ENCODE measurements at places on chromosomes 16 and 17.

DNA sequence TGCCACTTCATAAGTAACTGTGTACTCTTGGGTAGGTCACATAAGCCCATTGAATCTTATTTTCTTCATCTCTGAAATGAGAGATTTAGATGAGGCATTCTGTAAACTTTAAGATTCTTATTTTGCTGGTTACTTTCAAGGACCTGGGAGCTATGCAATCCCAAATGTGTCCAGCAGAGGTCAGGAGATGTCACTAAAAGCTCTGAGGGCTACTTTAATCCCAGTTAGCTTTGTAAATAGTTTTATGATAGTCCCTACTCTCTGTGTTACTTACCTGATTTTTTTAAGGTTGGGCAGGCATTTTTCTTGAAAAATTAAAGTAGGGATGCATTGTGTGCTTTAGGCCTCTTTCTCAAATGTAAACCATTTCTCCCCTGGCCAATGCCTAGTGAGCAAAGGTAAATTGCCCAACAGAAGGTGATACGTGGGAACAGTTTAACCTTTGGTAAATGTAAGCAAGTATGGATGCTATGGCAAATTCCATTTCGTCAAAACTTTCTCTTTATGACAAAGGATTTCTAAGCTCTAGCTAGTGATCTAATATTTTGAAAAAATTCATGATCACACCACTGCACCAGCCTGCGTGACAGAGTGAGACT lies 57.1 kb upstream of the WSB1 start:
- peak; percentile 73 for DNase-seq

- DNase-seq, result no peak
Observed at GRCh38 chr17:43327834-43328420, 70.9 kb upstream of the ARL4D start.

DNA sequence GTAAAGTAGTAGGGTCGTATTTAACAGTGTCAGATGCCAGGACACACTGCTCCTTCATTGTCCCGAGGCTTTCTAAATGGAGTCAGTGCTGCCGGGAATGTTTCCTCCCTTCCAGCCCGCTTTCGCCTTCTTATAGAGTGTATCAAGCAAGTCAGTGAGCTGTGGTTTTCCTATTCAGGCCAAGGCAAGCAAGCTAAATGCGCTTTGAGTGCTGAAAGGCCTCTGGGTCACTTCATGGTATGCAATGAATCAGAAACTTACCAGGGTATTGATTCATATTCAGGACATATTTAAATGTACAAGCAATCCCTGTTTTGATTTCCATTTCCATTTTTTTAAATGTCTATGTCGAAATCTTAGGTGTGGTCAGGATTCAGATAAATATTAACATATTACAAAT lies 327.9 kb upstream of the SOX9 start:
- DNase-seq, result no peak

DNA sequence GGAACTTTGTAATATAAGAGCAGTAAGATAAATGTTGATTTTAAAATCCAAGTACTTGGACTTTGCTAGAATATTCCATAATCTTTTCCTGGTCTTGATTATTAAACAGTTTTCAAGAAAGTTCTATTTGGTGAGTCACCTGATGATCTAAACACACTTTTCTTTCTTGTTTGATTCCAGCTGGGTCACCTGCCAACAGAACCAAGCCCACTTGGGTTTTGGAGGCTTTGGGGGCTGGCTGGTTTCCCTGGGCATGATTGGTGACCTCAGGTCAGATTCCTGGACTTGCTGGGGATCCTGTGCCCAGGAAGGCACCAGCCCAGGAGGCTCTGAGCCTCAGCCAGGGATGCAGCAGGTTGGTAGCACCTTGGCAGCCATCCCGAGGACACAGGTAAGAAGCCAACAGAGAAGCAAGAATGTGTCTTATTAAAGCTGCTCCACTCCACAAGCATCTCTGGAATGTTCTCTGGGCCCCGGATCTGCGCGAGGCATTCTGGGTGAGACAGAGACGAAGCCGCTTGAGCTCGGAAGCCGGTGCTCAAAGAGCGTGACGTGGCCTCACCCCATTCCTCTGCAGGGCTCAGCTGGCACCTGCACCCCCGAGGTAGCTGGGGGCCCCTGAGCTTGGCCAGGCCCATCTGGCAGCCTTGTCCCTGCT lies 3.1 kb upstream of the TEX19 start:
- DNase-seq, result no peak

DNA sequence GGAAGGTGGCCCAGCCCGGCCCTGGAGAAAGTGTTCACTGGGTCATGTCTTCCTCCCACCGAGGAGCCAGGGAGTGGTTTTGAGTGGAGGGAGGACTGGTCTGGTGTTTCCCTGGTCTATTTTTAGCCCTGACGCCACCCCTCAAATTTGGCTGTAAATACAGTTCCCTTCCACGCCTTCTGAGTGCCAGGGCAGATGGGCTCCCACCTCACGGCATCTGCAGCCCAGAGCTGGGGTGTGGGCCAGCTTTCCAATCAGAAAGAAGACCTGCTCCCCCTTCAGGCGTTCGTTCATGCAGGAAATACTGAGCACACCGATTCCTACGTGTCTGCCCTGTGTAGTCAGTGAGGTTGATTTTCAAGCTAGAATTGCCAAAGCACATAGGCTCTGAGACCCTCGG lies 53.7 kb downstream of the SNX20 start:
- DNase-seq, result no peak

DNA sequence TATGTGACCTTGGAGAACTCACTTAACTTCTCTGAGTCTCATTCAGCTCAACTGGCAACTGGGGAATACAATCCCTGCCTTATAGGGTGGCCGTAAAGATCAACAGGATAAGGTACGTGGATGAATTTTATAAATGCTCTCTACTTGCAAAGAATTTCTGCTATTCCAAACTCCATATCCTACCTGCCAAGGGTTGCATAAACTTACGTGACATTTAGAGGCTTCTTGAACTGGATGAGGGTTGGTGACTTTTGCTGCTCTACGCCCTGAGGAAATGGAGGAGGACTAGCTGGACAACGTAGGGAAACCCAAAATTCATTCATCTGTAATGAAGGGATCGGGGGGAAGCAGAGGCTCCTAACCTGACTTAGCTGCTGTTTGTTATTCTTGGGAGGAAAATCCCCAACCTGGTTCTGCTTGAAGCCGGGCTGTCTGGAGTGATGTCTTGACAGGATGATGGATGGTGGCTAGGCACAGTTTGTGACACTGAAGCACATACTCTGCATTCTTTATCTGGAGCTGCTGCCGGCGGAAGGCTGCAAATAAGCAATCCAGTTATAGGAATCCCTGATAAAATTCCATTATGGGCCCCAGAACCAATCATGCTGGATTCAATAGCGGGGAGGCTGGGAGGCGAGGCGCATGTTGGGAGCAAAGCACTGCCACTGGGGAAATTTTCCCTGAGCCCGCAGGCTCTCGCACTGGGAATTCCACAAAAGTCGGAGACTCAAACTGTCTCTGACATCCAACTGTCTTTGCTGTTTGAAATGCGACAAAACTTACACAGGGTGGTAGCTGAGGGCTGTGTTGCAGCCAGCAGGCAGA lies 94.7 kb upstream of the SDK2 start:
- DNase-seq, result no peak

DNA sequence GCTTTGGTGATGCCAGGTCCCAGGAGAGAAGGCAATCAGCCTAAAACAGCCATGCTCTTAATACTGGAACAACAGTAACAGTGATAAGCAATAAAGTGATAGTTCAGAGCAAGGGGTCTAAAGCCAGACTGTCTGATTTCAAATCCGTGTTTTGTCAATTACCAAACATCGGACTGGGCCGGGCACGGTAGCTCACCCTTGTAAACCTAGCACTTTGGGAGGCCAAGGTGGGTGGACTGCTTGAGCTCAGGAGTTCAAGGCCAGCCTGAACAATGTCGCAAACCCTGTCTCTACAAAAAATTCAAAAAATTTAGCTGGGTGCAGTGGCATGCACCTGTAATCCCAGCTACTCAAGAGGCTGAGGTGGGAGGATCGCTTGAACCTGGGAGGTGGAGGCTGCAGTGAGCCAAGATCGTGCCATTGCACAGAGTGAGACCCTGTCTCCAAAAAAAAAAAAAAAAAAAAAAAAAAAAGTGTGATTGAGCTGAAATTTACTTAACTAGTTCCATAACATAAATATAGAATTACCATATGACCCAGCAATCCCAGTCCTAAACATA lies 5.1 kb downstream of the COPRS start:
- no peak for DNase-seq

DNA sequence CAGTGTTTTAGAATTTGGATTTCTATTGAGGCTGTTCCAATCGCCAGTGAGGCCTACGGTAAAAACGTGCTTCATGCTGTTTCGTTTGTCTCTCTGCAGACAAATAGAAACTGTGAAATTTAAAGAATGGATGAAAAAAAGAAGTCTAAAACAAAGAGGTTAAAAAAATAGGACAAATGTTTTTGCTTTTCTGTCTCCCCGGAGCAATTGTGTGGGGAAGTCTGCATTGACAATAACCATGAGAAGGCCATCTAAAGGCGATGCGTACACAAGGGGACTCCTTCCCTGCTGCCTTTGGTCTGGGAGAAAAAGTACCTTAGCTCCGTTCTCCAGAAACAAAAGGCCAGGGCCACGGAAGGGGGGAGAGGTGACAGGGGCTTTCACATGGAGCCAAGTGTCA lies 4.6 kb upstream of the ZFHX3 start:
- DNase-seq, result no peak

DNA sequence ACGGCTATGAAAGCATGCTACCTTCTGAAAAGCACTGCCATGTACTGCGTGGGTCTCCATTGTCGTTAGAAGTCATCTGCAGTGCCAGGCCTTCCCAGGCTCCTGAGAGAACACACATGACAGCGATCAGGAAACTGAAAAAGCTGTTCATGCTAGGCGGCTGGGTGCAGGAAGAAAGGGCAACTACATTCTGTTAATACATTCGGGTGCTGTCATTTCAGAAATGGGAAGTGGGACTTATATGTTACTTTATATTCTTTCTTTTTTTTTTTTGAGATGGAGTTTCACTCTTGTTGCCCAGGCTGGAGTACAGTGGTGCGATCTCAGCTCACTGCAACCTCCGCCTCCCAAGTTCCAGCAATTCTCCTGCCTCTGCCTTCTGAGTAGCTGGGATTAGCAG lies 19.9 kb downstream of the CFAP20 start:
- no peak for DNase-seq

- peak; percentile 39 for DNase-seq
Observed at GRCh38 chr16:11916524-11917285, 949 bp upstream of the GSPT1 start.

DNA sequence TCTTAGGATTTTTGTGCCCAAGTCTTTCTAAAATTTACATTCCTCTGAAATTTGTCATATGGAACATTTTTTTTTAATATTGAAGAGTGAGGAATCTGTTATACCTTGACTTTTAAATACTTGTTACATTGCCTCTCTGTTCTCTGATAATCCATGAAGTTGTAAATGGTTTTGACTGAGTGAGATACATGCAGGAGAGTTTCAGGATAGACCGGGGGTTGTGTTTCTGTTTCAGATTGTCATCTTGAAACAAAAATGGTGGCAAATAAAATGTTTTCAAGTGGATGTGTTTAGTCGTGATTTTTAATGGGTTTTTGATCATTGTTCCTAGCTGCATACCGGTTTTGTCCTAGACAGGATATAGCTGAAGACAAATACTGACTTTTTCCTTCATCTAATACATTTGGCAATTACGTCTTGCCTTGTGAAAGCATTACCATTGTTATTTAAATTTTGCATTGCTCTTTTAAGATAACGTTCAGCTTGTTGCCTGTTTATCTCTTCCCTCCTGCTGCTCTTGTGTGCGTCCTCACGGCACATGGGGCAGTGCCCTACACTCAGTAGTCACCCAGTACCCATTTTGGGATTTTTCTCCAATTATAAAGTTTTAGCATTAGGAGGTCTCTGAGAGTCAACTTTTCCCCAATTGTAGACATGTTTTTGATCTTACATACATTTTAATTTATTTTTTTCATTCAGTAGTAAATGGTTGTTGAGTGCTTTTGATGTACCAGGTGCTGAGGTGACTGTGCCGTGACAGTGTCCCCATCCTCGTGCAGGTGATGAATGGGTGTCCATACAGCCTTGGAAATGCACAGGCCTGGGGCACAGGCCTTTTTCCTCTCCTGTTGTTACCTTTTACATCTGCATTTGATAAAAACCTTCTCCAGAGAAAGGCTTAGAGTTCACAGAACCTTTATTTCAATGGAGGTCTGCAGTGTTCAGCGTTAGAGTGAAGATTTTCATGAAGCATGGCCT lies 169.9 kb downstream of the MSI2 start:
- DNase-seq, result no peak

DNA sequence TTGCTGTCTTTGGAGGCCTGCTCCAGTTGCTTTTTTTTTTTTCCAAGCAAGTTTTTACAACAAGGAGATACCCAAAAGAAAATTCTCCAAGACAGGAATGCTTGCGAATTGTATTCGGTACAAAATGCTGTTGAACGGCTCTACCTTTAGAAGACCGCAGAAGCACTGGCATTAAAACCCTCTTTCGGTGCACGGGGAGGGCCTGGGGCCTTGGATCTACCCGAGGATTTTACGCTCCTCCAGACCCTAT lies 1.3 kb upstream of the HELZ start:
- no peak for DNase-seq

GRCh38 chr17:1931844-1932579 lies 93.1 kb downstream of the RTN4RL1 start:
- no peak for DNase-seq

DNA sequence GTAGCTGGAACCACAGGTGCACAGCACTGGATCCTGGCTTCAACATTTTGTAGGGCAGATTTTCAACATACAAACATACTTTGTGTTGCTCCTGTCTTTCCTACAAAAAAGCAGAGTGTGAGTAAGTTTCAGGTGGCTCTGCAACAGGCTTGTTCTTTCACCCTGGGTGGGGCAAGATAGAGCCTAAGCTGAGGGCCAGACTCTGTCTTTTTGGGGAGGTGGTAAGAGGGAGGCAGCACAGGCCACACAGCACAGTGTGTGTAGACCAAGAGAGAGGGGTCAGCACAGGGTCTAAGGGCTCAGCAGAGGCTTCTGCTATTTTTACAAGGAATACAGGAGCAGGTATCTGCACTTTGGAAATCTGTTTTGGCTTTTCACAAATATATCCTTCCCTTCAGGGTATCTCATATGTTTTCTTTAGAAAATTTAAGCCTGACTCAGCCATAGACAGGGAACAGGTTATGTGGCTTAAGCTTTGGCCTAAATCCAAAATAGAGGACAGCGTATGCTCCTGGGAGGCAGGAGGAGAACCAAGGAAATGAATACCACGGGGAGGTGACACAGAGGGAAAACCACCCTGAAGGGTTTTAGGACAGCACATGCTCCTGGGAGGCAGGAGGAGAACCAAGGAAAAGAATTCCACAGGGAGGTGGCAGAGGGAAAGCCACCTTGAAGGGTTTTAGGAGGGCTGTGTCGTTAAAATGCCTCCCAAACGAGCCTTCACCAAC lies 21.6 kb downstream of the EMC8 start:
- no peak for DNase-seq

- no peak for DNase-seq
Observed at GRCh38 chr16:68993885-68994284, 111.6 kb upstream of the HAS3 start.

- DNase-seq, result no peak
Observed at GRCh38 chr17:45020354-45021138, 30.9 kb downstream of the DCAKD start.

GRCh38 chr17:74454197-74455024 lies 12.0 kb upstream of the CD300A start:
- peak; percentile 82 for DNase-seq

Data from putamen (tissue), 1 donor.